ENCODE measurements at places on chromosomes 5 and 9. TPM values are rescaled to one million over a fixed set of nuclear protein-coding genes. Genes with fewer than 3 reads are reported as not detected.

DNA sequence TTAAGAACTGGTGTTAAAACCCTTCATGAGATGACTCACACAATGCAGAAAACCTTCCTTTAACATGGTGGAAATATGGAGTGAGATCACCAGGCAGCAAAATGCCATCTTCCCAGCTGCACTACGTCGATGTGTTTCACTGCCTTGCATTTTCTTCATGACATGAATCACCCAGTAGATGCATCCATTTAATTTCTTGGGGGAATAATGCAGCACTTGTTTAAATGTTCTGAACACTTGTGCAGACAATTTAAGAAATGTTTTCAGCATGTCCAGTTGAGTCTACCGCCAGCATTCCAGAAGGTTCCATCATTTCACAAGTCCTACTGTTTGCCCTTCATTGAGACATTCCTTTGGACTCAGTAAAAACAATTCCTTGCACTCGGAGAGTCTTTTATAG, 81.6 kb downstream of the ADAMTS16 start:
- no peak for DNase-seq

DNA sequence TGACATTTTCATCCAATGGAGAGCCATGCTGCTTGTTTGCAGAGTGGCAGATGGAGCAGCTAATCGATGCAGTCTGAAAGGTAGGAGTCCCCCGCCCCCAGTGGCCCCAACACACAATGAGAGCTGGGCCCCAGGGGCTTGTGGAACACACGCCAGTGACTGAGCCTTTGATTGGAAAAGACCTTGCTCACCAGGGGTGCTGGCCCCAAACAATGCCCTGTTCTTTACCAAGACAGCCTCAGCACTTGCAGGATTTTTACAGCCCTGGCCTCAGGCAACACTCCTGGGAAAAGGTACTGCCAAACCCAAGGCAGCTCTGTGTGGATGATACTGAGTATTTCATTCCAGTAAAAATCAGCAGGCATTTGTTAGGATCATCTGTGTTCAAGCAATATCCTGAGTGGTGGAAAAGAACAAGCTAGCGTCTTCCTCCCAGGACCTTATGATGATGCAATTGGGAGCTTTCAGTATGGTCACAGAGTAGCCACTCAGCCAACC, 276.8 kb upstream of the CLINT1 start:
- DNase-seq: no peak

DNA sequence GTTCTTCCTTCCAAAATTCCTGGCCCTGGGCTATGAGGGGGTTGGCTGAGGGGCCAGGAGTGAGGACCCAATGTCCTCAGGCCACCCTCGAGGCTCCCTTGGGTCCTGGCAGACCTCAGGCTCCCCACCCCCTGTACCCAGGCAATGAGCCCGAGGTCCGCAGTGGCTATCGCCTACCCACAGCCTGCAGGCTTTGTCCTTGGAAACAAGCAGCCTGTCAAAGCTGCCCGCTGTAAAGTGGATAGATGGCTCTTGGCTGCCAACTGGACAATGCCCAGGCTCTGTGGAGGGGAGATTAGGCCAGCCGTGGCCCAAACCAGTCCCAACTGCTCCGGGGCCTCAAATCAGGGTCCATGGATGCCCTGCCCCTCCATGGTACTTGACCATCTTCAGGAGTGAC, 2.2 kb upstream of the ADGRD2 start:
- no peak for DNase-seq

GRCh38 chr9:38263532-38263931, 129.0 kb upstream of the ALDH1B1 start:
- DNase-seq: no peak

- DNase-seq: peak; percentile 20
Observed at GRCh38 chr9:120710110-120710981, 3.9 kb downstream of the MEGF9 start.

- no peak for DNase-seq
Observed at GRCh38 chr5:58315794-58316193, 144.1 kb downstream of the PLK2 start.

Gene PKD2L2
- not detected for total RNA-seq

Gene BTNL3
- total RNA-seq: not detected

Gene FBXL7
- not detected for total RNA-seq

Gene IFNA2
- total RNA-seq: not detected

All from activated CD8-positive, alpha-beta T cell treated with anti-CD3 and anti-CD28 coated beads for 36 hours (primary cell).